Stimulated activated CD8-positive, alpha-beta memory T cell treated with anti-CD3 and anti-CD28 coated beads, Interleukin-7, amount 100 ng/mL, for 1 hour (primary cell): ENCODE measurements at places on chromosomes 5 and 9.

DNA sequence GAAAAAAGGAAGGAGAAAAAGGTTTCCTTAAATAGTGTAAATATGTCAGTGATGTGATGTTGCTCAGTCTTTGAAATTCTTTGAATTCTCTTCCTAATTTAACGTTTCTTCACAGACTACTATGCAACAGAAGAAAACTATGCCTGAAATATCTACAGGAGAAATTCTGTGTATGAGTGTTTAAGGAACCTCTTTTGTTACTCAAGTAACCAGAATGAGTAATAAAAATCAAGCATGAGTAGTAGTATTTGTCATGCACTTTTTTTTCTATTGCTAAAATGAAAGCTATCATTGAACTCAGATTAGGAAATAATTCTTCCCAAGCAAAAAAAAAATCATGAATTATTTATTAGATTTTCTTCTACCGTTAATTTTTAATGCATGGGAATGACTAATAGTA is 20.3 kb upstream of the THG1L start:
- no peak for DNase-seq

GRCh38 chr9:95305770-95306492 is 11.6 kb downstream of the FANCC start:
- no peak for DNase-seq

- no peak for DNase-seq
Observed at GRCh38 chr5:96476654-96477053, 43.6 kb upstream of the PCSK1 start.

DNA sequence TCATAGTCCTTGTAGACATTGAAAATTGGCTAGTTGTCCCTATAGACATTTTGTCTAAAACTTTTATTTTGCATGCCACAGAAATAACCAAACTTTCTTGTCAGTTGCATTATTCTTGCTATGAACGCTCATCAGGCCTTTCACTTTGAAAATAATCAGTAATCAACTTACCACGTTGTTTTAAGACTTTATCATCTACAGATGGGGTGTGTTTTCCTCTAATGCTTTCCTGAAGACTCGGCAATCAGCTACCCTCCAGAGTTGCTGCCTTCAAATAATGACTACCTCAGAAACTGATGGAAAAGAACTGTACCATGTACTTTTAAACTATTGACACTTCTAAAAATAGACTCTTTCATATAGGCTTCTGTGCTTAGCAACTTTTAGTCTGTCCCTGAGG is 33.5 kb upstream of the HSPB3 start:
- no peak for DNase-seq

GRCh38 chr9:123105490-123105889 is 72.0 kb downstream of the GPR21 start:
- no peak for DNase-seq

- DNase-seq: no peak
Observed at GRCh38 chr5:154811239-154811638, 39.2 kb downstream of the FAXDC2 start.

DNA sequence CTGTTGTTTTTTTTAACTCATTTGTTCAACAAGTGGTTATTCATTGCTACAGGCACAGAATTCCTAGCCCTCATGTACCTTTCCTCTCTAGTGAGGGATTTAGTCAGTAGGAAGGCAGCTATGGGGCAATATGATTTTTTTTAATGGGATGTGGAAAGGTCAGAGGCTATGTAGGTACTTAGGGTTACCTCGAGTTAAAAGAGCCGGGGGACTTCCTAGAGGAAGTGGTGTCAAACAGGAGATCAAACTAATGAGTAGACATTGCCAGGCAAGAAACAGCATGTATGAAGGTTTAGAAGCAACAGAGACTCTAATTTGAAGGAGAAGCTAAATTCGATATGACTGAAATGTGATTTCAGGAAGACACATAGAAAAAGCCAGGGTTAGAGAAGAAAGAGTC is 50.7 kb downstream of the ITGA2 start:
- DNase-seq: no peak

DNA sequence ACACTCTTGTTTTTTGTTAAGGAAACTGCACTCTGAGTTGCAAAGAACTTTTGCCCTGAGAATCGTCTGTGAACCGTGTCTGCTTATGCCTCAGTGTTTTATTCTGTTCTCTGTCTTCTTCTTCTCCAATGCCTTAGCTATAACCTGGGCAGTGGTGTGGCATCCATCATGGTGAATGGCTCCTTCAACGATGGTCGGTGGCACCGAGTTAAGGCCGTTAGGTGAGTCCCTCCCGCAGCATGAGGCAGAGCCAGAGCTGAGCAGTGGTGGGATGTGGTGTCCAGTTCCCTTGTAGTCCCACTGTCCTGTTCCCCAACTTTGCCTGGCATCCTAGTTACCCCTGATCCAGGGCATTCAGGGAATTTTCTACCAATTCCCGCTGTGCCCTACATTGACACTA is 98.3 kb downstream of the LIFR start:
- DNase-seq: no peak

DNA sequence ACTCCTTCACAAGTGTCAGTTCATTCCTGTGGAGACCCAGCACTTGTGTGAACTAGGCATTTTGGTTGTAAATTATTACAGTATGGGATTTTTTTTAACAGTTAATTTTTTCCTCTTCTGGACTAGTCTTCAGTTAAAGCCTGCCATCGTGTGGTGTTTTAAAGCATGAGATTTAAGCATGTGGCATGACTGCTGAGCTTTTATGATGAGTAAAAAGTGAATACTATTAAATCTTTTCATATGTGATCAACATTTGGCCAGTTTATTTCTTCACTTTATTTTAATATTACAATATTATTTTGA is 25.0 kb downstream of the LMNB1 start:
- no peak for DNase-seq

DNA sequence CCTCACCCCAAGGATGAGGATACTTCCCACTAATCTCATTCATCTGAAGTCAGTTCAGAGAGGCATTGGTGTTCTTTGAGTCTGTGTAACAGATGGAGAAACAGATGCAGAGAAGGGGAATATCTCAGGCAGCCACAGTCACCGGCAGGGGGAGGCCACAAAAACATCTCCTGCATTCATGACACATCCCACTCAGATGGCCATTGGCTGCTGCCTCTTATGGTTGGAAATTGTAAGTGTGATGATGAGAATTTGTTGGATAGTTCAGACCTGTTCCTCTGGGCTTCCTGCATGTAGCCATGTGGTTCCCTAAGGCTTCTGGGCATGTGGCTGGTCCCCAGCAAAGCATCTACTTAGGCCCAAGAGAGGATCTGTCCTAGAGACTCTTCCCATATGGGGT is 45.9 kb upstream of the GABRP start:
- no peak for DNase-seq

DNA sequence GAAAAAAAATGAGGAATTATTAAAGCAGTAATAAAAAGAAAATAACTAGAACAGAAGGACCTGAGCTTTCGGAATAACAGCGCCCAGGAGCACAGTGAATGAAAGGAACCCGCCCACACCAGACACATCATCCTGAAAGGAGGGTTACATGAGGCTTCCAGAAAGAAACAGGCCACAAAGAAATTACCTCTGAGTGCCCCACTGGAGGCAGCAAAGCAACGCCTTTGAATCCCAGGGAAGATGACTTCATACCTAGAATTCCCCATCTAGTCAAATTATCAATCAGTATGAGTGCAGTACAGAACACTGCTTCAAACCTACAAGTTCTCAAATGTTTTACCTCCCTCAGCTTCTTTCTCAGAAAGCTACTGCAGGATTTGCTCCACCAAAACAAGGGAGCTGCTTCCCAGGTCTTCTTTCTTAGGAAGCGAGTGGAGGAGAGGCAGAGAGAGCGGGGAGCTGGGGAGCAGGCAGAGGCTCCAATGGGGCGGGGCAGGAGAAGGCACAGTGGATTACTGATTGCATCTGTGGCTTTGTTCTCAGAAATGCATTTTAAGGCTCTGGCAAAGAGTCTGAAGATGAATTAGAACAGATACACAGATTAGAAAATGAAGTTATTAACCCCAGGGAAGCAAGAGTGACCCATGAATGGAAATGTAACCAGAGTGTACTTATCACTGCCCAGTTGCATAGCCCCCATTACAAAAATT is 87.1 kb downstream of the SEMA4D start:
- no peak for DNase-seq

- DNase-seq: no peak
Observed at GRCh38 chr5:154081246-154081645, 42.5 kb downstream of the MFAP3 start.

- no peak for DNase-seq
Observed at GRCh38 chr9:103941104-103941503, 153.0 kb upstream of the SMC2 start.

- DNase-seq: no peak
Observed at GRCh38 chr9:36461323-36461722, 61.3 kb upstream of the RNF38 start.
